Tibial nerve (tissue), 4 donors: ENCODE measurements at places on chromosomes 1 and 21. TPM values are rescaled to one million over a fixed set of nuclear protein-coding genes. Genes with fewer than 3 reads are reported as not detected.
A peak's percentile ranks its signal among the peaks of the same experiment; 100 is the strongest.

Gene NBPF12
- 14.9 TPM for total RNA-seq

DNA sequence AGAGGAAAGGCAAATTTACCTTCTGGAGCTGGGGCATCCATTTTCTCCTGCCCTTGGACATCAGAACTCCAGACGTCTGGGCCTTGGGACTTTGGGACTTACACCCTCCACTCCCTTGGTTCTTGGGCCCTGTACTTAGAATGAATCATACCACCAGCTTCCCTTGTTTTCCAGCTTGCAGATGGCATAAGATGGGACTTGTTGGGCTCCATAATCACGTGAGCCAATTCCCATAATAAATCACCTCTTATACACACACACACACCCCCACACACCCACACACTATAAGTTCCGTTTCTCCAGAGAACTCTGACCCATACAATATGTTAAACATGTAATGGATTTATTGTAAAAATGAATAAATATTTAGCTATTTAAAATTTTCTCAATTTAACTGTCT is 185.7 kb downstream of the GIPC2 start:
- H3K27ac ChIP-seq = no peak overlapping the region
- no peak overlapping the region for H3K4me3 ChIP-seq
- H3K4me1 ChIP-seq = no peaks in the 10 kb centered on the region
- no peaks in the 10 kb centered on the region for H3K27me3 ChIP-seq
- no peak for DNase-seq
- no peaks in the 10 kb centered on the region for H3K36me3 ChIP-seq

Gene RCOR3
- total RNA-seq = 57.1 TPM

DNA sequence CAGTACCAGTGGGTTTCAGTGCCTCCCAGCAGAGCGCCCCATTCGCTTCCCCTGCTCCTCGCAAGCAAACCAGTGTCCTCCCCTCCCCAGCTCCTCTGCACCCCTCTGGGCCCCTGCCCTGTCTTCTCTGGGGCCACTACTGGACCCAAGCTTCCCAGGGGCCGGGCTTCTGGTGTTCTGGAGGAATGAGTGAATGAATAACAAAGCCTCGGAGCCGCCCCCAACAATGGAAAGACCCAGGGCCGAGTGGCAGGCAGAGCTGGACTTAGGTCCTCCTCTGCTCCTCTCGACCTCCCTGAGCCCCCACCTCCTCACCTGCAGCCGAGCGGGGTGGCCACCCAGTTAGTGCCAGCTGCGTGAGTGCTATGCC is 37.6 kb downstream of the MATN1 start:
- H3K4me3 ChIP-seq = no peak overlapping the region
- no peaks in the 10 kb centered on the region for H3K36me3 ChIP-seq
- H3K27ac ChIP-seq = no peak overlapping the region
- peaks cover 70% of the 10 kb centered on the region for H3K27me3 ChIP-seq
- DNase-seq = no peak

DNA sequence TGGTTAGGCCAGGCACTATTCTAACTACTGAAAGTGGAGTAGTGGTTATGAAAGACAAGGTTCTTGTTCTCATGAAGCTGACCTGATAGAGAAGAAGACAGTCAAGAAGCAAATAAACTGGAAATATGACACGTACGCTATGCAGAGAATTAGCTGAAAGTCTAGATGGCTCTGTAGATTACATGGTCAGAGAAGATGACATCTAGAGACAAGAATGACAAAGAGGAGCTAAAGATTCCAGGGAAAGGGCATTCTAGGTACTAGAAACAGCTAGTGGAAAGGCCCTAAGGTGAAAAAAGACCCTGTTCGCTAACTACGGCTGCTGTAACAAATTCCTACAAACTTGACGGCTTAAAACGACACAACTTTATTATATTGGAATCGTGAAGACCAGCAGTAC is 68.0 kb upstream of the NRIP1 start:
- DNase-seq = no peak
- no peaks in the 10 kb centered on the region for H3K36me3 ChIP-seq
- H3K27ac ChIP-seq = no peak overlapping the region

Gene SLC2A5
- 1.9 TPM for total RNA-seq

GRCh38 chr1:24767351-24767750 is 22.1 kb downstream of the CLIC4 start:
- H3K4me1 ChIP-seq = peaks cover 66% of the 10 kb centered on the region
- H3K27me3 ChIP-seq = no peaks in the 10 kb centered on the region
- DNase-seq = no peak
- H3K4me3 ChIP-seq = no peak overlapping the region

DNA sequence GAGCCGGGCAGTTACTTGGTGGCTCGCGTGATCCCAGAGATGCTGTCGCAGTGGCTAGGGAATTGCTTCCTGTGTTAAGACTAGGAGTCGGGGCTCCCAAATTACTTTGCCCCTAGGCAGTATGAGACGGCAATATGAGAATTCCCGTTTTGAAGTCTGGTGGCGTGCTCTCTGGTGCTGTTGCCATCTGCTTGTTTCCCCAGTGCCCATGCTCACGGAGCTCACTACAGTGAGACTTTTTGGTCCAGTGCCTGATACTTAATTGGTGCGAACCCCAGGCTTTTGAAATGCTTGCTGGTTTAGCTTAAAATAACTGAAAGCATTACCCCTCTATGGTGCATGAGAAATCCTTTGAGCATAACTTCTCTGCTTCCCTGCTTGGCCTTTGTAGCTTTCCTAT is 22.3 kb downstream of the AGT start:
- no peak for DNase-seq
- H3K27ac ChIP-seq = no peak overlapping the region
- H3K36me3 ChIP-seq = peaks cover 6% of the 10 kb centered on the region
- H3K4me3 ChIP-seq = no peak overlapping the region
- peaks cover 3% of the 10 kb centered on the region for H3K4me1 ChIP-seq

DNA sequence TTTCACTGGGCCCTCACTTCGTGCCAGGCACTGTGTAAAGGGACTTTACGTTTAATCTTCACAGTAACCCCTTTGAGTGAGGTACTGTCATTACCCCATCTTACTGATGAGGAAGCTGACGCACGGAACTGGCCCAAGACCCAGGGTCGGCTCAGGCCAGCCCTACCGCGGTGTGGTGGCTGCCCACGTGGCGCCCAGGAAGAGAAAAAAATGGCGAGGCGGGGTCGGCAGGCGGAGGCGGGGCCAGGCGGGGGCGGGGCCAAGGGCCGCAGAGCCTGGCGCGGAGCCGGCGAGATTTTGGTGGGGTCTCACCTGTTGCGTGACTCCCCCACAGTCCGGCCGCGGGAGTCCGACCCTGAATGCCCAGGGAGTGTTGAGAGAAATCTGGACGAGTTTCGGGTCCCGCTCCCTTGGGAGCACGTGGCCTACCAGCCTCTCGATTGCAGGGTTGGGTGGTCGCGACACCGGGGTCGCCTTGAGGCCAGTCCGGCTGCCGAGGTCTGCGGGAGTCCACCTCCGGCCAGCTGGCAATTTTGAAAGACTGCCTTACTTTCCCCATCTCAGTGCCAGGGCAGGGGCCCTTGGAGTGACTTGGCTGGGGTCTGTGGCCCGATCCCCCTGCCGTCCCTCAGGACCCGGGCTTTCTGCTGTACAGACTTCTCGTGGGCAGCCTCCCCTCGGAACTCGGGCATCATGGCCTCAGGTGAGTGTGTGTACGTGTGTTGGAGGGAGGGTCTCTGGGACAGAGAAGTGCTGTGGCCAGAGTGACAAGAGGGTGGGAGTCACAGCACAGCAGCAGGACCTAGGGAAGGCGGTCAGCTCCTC is at the start of the genes AMPD2 and GNAT2:
AMPD2 (plus strand) TSS at position 262 of the 825 bp plus-strand sequence. CDS start 1,339 bp downstream, outside the sequence.
GNAT2 (minus strand) TSS at position 41 of the 825 bp plus-strand sequence. CDS start 6,746 bp downstream, outside the sequence.
- no peaks in the 10 kb centered on the region for H3K36me3 ChIP-seq
- H3K4me1 ChIP-seq = peaks cover 37% of the 10 kb centered on the region
- H3K27me3 ChIP-seq = no peaks in the 10 kb centered on the region
- peak within 1 kb of the TSS; percentile 81 for H3K27ac ChIP-seq
- DNase-seq = peak; percentile 74
- peak within 1 kb of the TSS; percentile 64 for H3K4me3 ChIP-seq

GRCh38 chr1:12511516-12512468 is 106.2 kb downstream of the DHRS3 start:
- no peaks in the 10 kb centered on the region for H3K36me3 ChIP-seq
- no peak overlapping the region for H3K4me3 ChIP-seq
- peak overlapping the region; percentile 77 for H3K27ac ChIP-seq
- DNase-seq = no peak
- H3K4me1 ChIP-seq = peaks cover 8% of the 10 kb centered on the region

Gene LINGO4
- not detected for total RNA-seq

Gene STK40
- total RNA-seq = 31.0 TPM

Gene S100A12
- total RNA-seq = not detected

- no peaks in the 10 kb centered on the region for H3K36me3 ChIP-seq
- H3K4me1 ChIP-seq = peaks cover 53% of the 10 kb centered on the region
- no peak overlapping the region for H3K4me3 ChIP-seq
- no peaks in the 10 kb centered on the region for H3K27me3 ChIP-seq
- DNase-seq = no peak
Observed at GRCh38 chr1:31912839-31913239, 25.3 kb downstream of the PTP4A2 start.

- no peak for DNase-seq
- H3K4me3 ChIP-seq = no peak overlapping the region
- H3K27ac ChIP-seq = no peak overlapping the region
Observed at GRCh38 chr1:47692196-47692595, 254.4 kb downstream of the FOXD2 start.

DNA sequence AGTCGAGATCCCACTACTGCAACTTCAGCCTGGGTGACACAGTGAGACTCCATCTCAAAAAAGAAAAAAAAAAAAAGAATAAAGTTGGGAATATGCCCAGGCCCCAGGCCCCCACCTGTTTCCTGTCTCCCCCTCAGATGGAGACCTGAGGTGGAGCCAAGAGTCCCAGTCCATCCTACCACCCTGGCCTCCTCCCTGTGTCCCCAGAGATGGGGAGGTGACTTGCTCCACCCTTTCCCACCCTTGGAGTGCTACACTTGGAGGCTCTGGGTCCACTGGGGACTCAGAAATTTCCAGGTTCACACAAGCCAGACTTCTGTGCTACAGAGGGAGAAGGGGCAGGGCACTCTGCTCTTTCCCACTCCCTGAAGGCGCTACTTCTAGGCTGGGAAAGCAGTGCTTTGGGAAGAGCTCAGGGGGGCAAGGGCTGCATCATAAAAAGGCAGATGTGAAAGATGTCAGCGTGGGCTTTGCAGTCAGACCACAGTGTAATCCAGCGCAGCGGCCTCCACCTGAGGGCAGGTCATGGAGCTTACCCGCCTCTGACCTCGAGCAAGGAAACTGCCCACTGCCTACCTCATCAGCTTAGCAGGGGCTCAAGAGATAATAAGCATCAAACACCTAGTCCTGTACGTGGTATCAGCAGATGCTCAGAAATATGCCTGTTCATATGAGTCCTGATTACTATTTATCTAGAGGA is 13.4 kb downstream of the TMEM63A start:
- no peaks in the 10 kb centered on the region for H3K36me3 ChIP-seq
- no peak overlapping the region for H3K4me3 ChIP-seq
- no peaks in the 10 kb centered on the region for H3K27me3 ChIP-seq
- H3K4me1 ChIP-seq = peaks cover 5% of the 10 kb centered on the region

Gene AMY1B
- not detected for total RNA-seq

DNA sequence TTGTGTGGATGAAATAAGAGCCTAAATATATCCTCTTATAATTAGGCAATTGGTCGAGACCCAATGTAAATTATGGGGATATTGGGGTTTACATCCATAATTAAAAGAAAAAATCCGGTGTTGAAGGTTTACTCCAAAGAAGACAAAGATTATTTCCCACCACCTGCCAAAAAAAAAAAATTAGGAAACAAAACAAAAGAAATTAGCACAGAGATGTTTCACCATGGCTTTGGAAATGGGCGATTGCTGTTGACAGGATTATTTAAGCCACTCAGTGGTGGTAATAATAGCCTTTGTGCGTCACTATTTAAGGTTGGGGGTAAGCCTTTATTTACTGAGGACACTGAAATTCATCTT is 585 bp upstream of the GLRX2 start:
- DNase-seq = no peak
- peaks cover 10% of the 10 kb centered on the region for H3K4me1 ChIP-seq

Gene KRTAP11-1
- total RNA-seq = not detected

DNA sequence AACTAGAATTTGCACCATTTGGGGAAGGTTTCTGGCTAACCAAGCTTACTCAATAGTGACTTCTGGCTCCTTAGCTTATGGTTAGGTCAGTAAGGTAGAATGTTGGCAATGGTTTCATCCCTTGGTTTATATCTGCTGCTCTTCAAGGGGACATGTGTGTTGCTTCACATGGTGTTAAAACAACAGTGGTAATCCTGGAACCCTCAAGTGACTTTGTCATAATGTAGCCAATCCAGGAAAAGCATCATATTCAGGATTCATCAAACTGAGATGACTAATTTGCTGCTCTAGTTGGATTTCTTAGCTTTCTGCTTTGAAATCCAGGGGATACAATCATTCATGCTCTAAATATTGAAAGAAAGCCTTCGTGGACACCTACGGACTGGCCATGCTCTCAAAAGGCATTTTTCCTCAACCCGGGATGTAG is 108.7 kb downstream of the RGL1 start:
- no peaks in the 10 kb centered on the region for H3K36me3 ChIP-seq
- H3K4me1 ChIP-seq = peaks cover 4% of the 10 kb centered on the region
- DNase-seq = no peak
- H3K4me3 ChIP-seq = no peak overlapping the region
- no peak overlapping the region for H3K27ac ChIP-seq
- no peaks in the 10 kb centered on the region for H3K27me3 ChIP-seq

DNA sequence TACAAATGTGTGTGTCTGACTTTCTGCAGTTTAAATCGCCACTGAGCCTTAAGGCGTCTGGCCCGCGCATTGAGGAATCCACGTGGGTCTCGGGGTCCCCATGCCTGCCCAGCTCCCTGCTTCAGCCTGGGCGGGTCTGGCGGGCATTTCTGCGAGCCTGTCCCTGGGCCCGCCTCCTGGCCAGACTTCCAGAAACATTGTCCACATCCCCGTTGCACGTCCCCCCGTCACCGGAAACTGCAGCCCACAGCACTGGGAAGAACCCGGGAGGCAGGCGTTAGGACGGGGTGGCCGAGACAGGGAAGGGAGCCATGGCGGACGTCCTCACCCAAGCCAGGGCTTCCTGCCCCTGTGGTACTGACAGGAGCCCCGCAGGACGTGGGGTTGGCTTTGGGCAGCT is 113.1 kb upstream of the COL6A1 start:
- DNase-seq = no peak
- H3K4me3 ChIP-seq = no peak overlapping the region
- H3K27me3 ChIP-seq = no peaks in the 10 kb centered on the region
- no peaks in the 10 kb centered on the region for H3K4me1 ChIP-seq
